ENCODE measurements at places on chromosomes 11 and 22. TPM values are rescaled to one million over a fixed set of nuclear protein-coding genes. Genes with fewer than 3 reads are reported as not detected.

SOX10 gene
- total RNA-seq, result not detected

OR6X1 gene
- not detected for total RNA-seq

KDM4D gene
- 0.38 TPM for total RNA-seq

NRXN2 gene
- 1.3 TPM for total RNA-seq

LUZP2 gene
- total RNA-seq, result not detected

NDUFA6 gene
- 47.8 TPM for total RNA-seq

OR52N4 gene
- total RNA-seq, result 0.45 TPM

ARHGAP32 gene
- total RNA-seq, result 0.81 TPM

GGTLC3 gene
- total RNA-seq, result not detected

ARFGAP2 gene
- total RNA-seq, result 151 TPM

SHISA8 gene
- total RNA-seq, result not detected

ZNF214 gene
- not detected for total RNA-seq

CALCA gene
- total RNA-seq, result not detected

KAT5 gene
- 82.9 TPM for total RNA-seq

RAG1 gene
- 0.55 TPM for total RNA-seq

ZFP91 gene
- total RNA-seq, result 54.3 TPM

CSTF3 gene
- 27.2 TPM for total RNA-seq
